ENCODE measurements at places on chromosomes 2 and 18.

DNA sequence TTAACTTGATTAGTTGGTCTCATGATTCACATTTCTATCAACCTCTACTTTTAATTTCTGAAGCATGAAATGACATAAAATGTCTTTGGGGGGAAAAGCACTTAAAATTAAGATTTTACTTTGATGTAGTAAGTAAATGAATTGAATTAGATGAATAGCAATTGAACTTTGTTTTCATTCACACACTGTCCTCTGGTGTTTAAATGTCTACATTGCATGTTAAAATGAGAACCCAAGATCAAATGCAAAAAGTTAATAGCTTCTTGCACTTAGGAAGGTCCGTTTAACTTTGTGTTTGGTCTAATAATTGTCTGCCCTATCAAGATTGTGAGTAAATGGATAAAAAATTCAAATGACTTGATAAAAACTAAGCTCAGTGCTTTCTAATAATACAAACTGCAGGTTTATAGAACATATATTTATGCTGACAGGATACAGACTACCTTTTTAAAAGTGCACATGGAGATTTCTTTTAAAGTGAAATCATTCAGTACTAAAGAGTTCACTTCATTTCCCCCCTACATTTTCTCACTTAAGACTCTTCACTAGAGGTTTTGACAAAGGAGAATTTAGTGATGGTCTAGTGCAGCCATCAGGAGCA, 156.2 kb upstream of the NABP1 start:
- DNase-seq: peak; percentile 30

DNA sequence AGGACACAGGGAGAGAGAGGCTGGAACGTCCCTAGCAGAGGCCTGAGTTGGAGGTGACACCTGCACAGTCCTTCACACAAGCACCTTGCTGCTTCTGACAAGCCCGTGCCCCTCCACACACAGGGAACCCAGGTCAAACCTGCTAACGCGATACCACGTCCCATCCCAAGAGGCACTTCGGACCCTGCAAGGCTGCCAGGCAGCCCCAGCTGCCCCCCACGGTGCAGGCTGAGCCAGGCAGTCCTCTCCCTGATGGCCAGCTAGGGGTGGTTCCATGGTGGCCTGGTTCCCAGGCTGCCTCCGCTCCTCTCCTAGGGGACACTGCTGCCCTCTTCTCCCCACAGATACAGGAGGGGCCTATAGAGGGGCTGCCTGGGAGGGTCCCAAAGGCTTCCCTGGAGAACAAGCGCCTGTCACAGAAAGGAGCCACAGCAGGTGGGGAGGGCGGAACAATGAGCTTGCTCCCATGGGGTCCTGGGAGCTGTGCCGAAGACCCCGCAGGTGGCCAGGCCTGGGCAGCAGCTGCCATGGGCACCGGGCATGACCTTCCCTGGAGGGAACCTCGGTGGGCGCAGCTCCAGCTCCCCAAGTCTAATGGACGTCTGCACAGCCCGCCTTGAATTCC, 434.2 kb upstream of the MYT1L start:
- no peak for DNase-seq

GRCh38 chr2:65458999-65459398, 26.6 kb upstream of the SPRED2 start:
- no peak for DNase-seq

DNA sequence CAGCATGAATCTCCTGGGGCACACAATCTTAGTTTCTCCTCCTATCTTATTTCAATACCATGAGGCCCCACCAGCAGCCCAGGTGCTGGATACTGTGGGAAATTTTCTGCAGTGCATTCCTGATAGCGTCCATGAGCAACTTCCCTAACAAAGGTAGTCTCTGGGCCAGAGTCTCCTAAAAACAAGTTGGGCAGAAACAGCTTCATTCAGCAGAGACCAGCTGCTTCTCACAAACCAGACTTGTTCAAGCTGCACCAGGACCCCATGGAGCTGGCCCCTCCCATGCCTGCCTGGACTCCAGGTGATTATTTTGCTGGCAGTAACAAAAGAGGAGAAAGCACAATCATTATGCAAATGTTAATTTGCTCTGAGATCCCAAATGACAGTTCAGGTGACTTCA, 31.4 kb downstream of the MYO5B start:
- DNase-seq: no peak

DNA sequence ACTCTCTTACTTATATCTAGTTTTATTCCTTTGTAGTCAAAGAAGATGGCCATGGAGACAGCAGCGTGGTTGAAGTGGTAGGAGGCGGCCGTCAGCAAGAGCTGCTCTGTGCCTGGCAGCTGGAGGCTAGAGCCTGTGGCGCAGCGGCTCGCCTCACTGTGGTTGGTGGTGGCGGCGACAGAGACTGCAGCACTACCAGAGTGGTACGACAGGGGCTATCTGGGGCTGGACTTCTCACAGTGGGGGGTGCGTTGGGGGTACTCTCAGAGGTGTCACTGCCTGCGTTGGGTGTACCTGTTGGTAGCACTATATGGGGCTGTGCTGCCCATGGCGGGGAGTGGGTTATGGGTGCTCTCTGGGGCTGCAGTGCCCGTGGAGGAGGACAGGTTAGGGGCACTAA, 8.5 kb upstream of the ANKRD62 start:
- DNase-seq: no peak

DNA sequence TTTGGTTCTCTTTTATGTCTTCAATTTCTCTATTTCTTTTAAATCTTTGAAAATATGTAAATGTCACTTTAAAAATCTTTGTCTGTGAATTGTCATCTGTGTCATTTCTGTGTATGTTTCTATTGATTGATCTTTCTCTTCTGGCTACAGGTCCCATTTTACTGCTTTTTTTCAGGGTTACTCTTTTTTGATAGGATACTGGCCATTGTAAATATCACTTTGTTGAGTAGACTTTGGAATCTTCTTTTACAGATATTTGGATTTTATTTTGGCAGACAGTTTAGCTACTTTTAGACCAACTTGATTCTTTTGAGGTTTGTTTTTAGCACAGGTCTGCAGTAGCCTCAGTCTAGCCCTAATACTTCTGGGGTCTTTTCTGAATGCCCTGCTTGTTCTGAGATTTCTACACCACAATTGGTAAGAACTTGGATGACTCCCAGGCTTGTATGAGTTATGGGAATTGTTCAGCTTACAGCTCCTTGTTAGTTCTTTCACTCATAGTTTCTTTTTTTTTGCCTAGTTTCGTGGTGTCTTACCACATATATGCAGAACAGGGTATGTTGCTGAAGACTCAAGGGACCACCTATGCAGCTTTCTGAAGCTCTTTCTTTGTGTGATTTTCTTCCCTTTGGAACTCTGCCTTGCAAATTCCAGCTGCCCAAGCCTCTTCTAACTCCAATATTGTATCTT, 122.2 kb downstream of the QPCT start:
- no peak for DNase-seq

DNA sequence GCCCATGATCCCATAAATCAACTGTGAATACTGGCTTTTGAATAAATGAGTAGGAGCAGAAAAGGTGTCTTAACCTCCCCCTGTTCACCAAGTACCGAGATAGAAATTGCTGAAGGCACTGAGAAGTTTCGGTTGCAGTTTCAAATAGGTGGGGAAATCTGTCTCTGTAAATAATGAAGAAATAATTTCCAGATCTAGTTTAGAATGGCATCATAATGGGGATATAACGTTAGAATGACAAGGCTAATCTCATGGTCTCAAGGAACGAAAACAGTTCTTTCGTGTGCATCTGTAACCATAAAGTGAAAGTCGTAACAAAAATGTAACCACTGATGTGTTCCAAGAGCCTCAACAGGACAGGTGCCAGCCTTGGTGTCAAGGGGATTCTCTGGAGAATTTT, 49.9 kb upstream of the TMEM18 start:
- DNase-seq: no peak

DNA sequence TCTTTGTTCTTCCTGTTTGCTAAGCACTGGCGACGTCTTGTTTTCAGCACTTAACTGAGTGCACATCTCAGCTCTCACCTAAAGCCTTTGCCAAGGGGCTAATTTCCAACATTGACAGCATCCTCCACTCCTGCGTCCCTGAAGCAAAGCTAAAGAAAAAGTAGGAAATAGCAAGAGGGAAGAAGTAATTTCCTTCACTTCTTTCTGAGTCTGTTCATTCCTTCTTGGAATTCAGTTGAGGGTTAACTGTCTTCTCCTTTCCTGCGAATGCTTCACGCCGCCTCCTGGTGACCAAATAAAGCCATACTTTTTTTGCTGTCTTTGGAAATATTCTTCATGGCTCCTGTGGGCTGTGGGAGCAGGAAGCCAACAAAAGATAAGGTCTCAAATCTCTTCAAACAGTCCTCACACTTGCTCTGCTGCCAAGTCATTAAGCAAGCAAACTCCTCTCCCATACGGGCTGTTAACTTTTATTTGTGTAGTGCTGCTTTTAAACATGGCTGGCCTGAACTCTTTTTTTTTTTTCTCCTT, 100.9 kb downstream of the DPP10 start:
- no peak for DNase-seq

- no peak for DNase-seq
Observed at GRCh38 chr2:158889135-158889853, 79.1 kb upstream of the TANC1 start.

DNA sequence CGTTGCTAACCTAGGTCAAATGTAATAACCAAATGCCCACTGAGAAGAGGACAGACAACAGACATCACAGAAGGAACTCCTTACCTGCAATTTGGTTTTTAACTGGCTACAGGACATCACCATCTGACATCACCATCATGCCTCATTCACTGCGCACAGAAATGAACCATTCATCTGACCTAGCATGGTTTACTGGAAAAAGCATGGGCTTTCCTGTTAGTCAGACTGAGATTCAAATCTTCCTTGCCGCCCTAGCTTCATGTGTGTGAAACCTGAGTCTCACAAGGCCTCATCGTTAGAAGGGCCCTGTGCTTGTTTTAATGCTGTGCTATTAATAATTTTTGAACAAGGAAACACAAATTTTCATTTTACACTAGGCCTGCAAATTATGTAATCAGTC, 1.1 kb upstream of the HIBCH start:
- DNase-seq: peak; percentile 39

GRCh38 chr2:60570251-60570650, 16.8 kb upstream of the BCL11A start:
- no peak for DNase-seq

GRCh38 chr2:84963692-84964405, 7.1 kb upstream of the KCMF1 start:
- DNase-seq: no peak

DNA sequence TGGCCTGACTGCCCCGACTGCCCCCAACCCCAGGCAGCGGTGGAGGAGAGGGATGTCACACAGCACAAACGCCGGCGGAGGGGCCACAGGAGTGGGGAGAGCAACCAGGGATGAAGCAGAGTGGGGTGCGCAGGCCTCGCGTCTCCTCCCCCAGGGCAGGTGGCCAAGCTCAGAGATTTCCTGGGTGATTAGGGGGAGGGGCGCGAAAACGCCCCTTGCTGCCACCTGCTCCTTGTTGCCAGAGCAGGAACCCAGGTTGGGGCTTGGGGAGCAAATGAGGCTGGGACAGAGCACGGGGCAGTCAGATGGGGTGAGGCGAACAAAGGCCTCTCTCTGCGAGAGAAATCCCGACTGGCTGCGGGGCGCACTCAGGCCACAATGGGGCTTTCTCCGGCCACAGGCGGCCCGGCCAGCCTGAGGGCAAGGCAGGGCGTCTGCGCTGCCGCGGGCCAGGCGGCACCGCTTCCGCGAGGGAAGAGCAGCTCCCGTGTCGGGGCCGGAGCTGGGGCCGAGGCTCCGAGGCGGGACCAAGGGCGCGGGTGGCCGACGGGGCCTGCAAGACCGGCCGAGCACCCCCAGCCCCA, 11.5 kb downstream of the TEX44 start:
- no peak for DNase-seq

DNA sequence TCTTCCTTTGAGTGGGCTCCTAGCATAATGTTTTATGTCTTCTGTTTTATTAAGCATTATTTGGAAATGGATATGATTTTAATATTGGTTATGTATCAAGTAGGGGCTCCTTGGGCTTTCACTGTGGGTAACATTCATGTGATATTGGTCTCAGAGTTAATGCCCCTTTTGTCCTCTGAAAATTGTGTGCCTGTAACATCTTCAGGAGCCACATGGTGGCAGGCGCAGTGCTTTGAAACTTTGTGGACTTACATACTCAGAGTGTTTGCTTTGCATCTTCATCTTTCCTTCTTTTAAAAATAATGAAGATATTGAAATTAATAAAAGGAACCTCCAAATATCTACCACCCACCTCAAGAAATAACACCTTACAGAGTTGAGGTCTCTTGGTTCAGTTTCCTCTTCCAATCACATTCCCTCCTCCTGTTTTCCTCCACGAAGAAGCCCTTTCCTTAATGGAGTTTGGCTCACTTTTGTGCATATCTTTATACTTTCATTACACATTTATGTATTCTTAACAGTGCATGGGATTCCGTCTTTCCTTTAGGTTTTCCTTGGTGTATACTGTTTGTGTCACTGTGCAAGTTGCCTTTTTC, 73.5 kb downstream of the LIMS1 start:
- DNase-seq: peak; percentile 69

- DNase-seq: no peak
Observed at GRCh38 chr18:34901299-34901698, 139.9 kb upstream of the MAPRE2 start.
